ENCODE measurements at places on chromosomes 6 and 20.

- DNase-seq = no peak
Measured at GRCh38 chr6:7998103-7998725, 66.0 kb downstream of the BLOC1S5 start.

GRCh38 chr20:53513168-53513488 is 80.5 kb downstream of the ZNF217 start:
- DNase-seq = no peak

DNA sequence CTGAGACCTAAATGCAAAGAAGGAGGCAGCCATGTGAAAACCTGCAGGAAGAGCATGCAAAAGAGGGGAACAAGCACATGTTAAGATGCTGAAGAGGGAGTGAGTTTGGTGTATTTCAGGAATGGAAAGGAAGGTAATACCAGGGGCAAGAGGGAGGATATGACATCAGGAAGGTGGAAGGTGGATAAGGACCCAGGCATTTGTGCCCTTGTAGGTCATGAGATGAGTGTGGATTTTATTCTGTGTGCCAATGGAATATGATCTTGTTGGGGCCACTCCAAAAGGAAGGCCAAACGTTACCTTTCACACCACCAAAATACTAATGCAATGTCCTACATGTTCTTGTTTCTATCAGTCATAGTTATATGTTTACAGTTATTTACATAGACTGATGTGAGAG is 17.2 kb upstream of the DOK5 start:
- no peak for DNase-seq

- DNase-seq = no peak
Measured at GRCh38 chr6:109373762-109374161, 8.5 kb downstream of the CD164 start.

DNA sequence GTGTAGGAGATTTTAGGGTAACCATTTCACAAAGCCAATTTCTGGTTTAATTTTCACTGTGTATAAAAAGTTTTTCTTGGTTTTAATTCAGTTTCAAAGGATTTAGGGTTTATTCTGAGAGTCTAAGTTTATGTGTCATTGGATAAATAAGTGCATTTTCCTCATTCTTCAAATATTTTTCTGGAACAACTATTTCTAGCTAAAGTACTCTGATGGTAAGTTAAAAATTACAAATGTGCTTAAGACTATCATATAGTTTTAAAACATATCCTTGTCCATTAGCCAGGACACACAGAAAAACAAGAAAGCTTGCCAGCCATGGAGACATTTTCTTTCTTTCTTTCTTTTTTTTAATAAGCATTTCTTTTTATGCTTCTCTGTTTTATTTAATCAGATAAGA is 333.0 kb downstream of the RFPL4B start:
- DNase-seq = no peak

DNA sequence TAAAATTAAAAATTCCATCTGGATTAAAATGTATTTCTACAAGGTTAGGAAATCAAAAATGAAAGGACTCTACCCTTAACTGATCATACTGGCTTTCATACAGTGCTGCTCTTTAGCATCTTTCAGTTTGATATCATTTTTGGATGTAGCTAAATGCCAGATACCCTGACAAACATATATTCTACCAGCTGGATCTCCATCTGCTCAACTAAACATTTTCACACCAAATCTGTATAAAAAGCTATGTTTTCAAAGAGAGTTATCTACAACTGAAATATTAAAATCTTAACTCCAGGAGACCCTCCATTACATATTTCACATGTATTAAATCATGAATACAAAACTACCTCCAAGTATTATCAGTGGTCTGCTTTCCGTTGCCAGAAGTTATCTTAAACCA is 95.7 kb downstream of the EPHA7 start:
- DNase-seq = no peak

DNA sequence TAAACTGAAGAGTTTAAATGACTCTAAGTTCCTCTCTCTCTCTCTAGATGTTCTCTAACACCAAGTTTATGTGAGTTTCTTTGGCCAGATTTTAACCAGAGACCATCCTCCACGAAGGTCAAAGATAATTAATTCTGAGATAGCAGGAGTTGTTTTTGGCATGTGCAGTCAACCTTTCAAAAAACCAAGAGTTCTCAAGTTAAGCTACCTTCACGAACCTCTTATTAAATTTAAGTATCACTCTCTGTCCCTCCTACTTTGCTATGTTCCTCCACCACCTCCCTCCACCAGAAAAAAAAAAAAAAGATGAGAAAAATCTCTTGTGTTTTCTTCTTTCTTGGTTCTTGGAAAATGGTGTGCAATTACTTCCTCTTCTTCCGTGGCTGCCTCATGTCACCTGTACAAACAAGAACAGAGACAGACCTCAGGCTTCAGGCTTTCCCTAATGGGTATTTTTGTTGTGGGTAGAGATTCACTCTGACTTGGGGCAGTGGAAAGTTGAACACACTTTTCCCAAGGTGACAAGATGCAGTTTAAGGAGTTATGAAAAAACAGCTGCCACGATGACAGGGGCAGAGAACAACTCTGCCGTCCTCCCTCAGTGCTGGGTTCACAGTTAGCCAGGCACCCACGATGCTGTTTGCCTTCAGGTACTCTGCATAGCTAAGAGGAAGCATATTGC is 64.3 kb downstream of the ADTRP start:
- DNase-seq = no peak

GRCh38 chr6:159008656-159009288 is 8.8 kb upstream of the RSPH3 start:
- no peak for DNase-seq

DNA sequence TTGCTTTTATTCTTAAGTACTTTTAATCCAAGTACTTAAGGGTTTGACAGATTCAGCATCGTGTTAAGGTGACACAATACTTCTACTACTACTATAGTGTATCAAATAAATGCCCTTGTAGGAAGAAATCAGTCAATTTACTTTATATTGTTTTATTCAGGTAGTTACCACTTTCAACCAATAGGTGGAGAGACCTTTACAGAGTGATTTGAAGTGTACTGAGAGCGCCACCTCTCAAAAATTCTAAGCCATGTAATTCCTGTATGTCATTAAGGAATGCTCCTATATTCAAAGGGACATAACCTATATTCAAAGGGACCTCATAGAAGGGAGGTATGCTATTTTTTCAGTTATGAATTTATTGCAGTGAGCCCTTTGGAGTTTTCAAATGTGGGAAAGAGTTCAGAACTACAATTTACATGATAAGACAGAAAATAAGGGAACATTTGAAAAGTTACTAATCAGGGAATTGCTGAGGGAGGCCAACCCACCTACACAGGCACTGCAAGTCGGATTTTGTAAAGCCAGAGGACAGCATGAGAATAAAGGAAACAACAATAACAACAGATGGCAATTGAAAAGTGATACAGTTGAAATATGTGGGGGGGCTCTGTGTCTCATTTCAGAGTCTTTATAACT is 955.6 kb downstream of the TBC1D32 start:
- DNase-seq = no peak

DNA sequence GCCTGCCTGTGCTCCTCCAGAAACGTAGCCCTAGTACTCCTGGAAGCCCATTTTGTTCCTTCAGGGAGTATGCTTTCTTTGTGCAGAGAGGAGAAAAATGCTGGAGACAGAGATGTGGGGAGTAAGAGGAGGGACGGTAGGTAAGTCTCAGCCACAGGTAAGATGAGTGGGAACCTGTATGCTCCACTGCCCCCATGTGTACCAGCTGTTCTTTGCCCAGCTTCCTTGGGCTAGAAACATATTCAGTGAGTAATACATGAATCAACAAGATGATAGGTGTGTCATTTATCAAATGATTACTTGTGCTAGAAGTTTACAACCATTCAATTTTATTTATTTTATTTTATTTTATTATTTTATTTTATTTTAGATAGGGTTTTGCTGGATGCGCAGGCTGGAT is 13.6 kb upstream of the CEP85L start:
- DNase-seq = no peak

DNA sequence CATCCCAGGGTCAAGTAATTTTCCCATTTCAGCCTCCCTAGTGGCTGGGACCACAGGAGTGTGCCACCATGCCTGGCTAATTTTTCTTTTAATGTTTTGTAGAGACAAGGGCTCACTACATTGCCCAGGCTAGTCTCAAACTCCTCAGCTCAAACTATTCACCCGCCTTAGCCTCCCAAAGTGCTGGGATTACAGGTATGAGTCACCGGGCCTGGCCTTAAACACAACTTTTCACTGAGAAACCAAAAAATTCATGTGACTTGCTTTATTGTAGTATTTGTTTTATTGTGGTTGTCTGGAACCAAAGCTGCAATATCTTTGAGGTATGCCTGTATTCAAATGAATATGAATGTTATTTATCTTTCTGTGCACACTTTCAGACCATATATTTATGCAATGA is 72.2 kb downstream of the RWDD2A start:
- DNase-seq = no peak

DNA sequence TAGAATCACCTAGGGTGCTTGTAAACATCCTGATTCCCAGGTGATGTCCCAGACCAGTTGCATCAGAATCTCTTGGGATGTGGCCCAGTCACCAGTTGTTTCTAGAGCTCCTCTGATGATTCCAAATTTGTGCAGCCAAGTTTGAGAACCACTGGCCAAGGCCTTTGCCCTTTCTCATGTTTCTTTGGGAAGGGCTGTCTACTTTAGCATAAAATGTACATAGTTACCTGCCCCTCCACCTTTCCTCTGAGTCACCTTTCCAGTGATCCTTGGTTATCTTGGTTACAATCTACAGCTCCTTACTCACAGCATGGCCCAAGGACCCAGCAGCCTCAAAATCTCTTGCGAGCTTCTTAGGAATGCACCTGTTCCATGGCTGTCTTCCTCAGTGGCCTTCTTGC is 266.4 kb upstream of the PRND start:
- DNase-seq = no peak

- DNase-seq = no peak
Measured at GRCh38 chr20:40176098-40176841, 512.8 kb downstream of the MAFB start.

DNA sequence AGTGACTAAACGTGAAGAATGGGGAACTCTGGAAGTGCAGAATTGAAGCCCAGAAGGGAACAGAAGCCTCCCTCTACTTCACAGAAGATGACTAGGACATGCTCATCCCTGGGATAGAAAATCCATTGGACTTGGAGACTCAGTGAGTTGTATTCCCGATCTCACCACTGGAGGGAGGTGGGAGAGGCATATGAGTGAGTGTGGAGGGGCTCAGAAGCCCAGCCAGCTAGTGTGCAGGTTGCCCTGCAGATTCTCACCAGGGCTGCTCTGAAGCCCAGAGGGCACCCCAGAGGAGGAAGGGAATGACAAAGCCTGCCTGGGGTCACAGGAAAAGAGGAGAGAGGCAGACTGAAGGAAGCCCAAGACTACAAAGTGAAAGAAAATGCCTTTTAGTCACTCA is 42.1 kb upstream of the HLA-E start:
- DNase-seq = no peak

- DNase-seq = peak; percentile 3
Measured at GRCh38 chr6:148324297-148324985, 18.2 kb upstream of the SASH1 start.

Data from occipital lobe (tissue), 3 donors.